Liver (tissue), 10 donors: ENCODE measurements at places on chromosomes 2 and 18. TPM values are rescaled to one million over a fixed set of nuclear protein-coding genes. Genes with fewer than 3 reads are reported as not detected.
A peak's percentile ranks its signal among the peaks of the same experiment; 100 is the strongest.

DNA sequence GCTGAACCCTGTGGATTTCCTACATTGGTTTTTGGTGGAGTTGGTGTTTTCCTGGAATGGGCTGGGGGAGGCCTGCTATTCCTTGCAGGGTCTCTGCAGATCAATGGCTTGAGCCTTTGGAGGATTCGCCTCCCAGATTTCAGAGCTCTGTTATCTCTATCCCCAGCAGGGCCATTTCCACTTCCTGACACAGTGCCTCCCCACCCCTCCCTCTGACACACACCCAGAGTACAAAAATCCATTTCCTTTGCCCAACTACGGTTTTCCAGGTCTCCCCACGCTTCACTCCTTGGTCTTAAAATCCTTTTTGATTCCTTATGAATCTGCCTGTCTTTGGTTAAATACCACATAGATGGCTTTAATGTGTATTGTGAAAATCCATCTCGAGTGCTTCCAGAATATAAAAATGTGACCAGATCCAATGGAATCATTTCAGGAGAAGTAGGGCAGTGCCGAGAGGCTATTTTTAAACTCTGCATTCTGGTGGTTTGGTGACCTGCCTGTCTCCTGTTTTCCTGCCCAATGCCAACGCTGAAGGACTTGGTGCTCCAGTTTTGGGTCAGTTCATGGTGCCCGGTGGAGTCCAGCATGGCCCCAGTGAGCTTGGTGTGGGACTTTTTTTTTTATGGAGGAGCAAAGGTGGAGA, 60.9 kb downstream of the ARL4C start:
- H3K4me3 ChIP-seq = no peak overlapping the region
- H3K36me3 ChIP-seq = no peaks in the 10 kb centered on the region
- DNase-seq = no peak
- no peaks in the 10 kb centered on the region for H3K27me3 ChIP-seq

DNA sequence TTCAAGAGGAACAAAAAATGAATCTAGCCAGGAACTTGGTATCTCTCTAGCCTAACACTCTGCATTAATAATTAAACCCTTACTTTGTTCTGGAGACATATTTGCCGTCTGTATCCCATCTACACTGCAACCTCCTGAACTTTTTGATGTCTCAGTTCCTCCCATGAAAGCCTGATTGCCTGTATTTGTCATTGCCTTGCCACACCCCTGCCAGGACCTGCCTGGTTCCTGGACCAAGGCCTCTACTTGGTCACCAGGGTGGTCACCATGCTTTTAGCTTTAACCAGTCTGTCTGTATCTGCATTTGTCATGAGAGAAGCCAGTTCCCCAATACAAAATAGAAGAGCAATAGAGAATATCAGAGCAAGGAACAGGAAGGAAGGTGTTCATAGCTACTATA, 58.8 kb upstream of the NOL4 start:
- H3K27ac ChIP-seq = no peak overlapping the region
- no peak overlapping the region for H3K4me3 ChIP-seq
- H3K36me3 ChIP-seq = no peaks in the 10 kb centered on the region
- DNase-seq = no peak

DNA sequence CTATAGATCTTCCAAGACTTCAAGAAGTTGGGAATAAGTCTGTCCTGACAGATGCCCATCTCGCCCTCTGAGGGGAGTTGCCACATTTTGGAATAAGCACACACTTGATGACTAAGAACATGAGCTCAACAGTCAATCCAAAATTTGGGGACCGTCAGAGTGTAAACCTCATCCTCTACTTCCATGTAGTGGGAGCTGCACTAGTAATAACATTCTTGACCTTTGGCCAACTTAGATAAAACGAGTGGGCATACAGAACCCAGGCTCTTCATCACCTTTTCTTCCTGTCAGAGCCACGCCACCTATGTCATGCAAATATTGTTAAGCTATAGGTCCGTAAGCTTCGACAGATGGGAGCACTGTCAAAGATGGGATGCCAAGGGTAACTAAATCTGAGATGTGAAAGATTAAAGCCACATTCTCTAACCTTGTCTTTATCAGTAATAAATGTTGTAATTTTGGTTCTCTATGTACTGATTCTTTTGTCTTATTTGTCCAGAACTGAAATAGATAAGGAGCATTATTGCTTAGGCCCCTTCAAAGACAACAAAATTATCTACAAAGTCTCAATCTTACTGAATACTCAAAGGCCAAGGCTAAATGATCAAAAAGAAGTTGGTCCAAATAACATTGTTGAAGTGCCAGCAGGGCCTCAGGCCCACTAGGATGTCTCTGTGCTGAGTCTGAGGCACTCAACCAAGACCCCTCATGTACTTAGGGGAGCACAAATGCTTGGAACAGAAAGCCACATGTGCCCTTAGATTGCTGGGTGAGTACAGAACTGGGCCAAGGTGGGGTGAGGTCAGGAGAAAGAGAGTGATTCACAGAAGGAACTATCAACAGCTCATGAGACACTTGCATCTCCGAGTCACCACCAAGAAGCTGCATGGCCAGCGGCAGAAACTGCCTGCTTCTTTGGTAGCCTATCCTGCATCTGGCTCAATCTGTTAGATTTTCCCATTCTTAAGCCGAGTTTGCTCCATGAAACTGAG, 15.0 kb downstream of the CDH2 start:
- H3K27ac ChIP-seq = no peak overlapping the region
- peaks cover 75% of the 10 kb centered on the region for H3K4me1 ChIP-seq

DNA sequence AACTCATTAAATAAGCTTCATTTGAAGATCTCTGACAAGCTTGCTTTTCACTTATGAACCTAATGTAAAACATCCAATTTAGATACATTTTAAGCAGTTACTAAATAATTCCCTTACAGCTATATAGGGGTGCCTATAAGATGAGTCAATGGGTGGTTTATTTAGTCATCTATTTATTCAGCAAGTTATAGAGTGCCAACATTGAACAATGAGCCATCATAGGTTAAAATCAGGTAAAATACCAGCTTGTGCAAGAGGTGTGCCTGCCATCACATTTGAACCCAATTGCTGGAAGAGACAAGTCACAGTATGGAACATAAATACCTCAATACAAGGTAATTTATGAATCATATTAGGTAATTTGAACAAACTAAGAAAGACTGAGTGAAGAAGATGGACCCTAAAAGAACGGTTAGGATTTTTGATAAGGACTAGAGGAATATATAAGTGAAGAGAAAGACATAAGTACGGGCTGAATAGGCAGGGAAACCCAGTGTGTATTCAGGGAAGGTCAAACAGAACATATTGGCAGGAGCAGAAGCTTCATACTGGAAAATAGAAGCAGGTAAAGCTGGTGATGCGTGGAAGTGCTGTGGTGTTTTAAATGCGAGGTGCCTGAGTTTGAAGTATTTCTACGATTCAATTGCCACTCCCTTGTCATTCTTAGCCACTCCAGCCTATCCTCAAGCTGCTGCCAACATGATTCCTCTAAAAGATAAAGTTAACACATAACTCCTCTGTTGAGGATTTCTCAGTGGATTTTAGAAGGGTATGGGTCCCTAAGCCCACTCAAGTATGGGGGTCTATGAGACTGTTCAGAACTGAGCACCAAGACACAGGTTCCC, 18.9 kb upstream of the STAT4 start:
- peaks cover 60% of the 10 kb centered on the region for H3K4me1 ChIP-seq
- no peaks in the 10 kb centered on the region for H3K36me3 ChIP-seq
- peak overlapping the region; percentile 60 for H3K27ac ChIP-seq
- no peak for DNase-seq
- no peaks in the 10 kb centered on the region for H3K27me3 ChIP-seq

Gene CNGA3
- not detected for total RNA-seq

Gene HYCC2
- total RNA-seq = 15.4 TPM

GRCh38 chr2:171729952-171730317, 42.7 kb downstream of the DYNC1I2 start:
- peaks cover 8% of the 10 kb centered on the region for H3K36me3 ChIP-seq
- peak overlapping the region; percentile 79 for H3K27ac ChIP-seq
- H3K4me3 ChIP-seq = no peak overlapping the region
- no peak for DNase-seq
- no peaks in the 10 kb centered on the region for H3K27me3 ChIP-seq

DNA sequence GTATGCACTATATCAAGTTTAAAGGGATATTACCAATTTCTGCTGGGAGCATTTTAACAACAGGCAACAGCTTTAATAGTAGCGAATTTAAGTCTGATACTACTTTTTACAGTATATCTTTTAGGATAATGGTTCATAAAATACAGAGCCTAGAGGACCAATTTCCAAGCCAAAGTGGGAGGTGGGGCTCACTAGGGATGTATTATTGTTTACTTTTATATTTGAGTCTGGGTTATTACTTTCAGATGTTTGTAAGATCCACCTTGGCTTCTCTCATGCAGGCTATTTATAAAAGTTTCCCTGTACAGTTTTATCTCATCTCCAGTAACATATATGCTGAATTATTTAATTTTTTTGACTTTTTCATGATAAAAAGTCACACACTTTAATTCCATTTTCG, 242.0 kb downstream of the CMPK2 start:
- no peak overlapping the region for H3K27ac ChIP-seq
- H3K27me3 ChIP-seq = peaks cover 5% of the 10 kb centered on the region
- H3K36me3 ChIP-seq = no peaks in the 10 kb centered on the region
- H3K4me3 ChIP-seq = no peak overlapping the region
- no peaks in the 10 kb centered on the region for H3K4me1 ChIP-seq

- H3K27me3 ChIP-seq = no peaks in the 10 kb centered on the region
- H3K4me3 ChIP-seq = no peak overlapping the region
- H3K4me1 ChIP-seq = no peaks in the 10 kb centered on the region
- no peaks in the 10 kb centered on the region for H3K36me3 ChIP-seq
Measured at GRCh38 chr2:67839242-67839641, 223.6 kb downstream of the C1D start.

DNA sequence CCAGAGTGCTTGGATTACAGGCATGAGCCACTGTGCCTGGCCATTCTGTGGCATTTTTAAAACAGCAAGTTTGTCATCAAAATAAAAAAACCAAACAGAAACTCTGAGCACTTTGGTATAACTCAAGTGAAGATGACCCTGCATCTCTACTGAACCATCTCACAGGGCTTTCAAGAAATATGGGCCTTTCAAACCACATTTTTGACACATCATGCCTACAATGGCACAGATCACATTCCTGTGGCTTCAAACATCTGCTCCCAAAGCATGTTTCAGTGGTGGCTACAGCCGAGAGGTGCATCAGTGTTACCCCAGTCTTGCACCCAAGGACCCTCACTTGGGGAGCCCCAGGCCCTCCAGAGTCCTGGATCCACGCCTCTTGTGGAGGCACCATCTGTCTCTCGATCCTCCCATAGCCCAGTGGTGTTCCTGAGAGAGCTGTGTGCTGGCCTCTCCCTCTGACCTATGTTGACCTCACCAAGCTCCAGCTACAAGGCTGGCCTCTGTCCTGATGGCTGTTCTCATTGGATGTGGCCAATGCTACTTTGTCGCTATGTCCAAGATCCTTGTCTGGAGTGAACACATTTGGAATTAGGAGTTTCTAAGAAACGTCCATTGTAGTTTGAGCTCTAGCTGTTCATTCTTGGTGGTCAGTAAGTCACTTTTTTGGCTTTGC, 55.2 kb upstream of the RALBP1 start:
- no peak overlapping the region for H3K27ac ChIP-seq
- H3K4me1 ChIP-seq = no peaks in the 10 kb centered on the region
- no peak overlapping the region for H3K4me3 ChIP-seq

Gene LHCGR
- total RNA-seq = not detected

- no peaks in the 10 kb centered on the region for H3K36me3 ChIP-seq
- peaks cover 7% of the 10 kb centered on the region for H3K4me1 ChIP-seq
- H3K4me3 ChIP-seq = no peak overlapping the region
- no peak for DNase-seq
Measured at GRCh38 chr18:32086881-32087280, 4.8 kb upstream of the RNF138 start.

Gene PLCD4
- total RNA-seq = 0.05 TPM
